ENCODE measurements at places on chromosomes 3 and 15. TPM values are rescaled to one million over a fixed set of nuclear protein-coding genes. Genes with fewer than 3 reads are reported as not detected.

GCNT3 gene
- total RNA-seq = not detected

SAMD7 gene
- not detected for total RNA-seq

DLL4 gene
- total RNA-seq = 0.11 TPM

MB21D2 gene
- total RNA-seq = 0.78 TPM

IL17RB gene
- 0.22 TPM for total RNA-seq

APOD gene
- total RNA-seq = not detected

ARPIN gene
- not detected for total RNA-seq

CPLX3 gene
- 0.16 TPM for total RNA-seq

CCDC54 gene
- total RNA-seq = not detected

EBLN2 gene
- 16.0 TPM for total RNA-seq

ATP13A5 gene
- not detected for total RNA-seq

ALDH1L1 gene
- not detected for total RNA-seq

TTLL13 gene
- 1.8 TPM for total RNA-seq

ERICH6 gene
- total RNA-seq = not detected

SERINC4 gene
- not detected for total RNA-seq

ACVR2B gene
- total RNA-seq = 3.6 TPM

CDCP1 gene
- 1.7 TPM for total RNA-seq

CHRNB4 gene
- not detected for total RNA-seq

PARP15 gene
- 41.8 TPM for total RNA-seq

Measured in CD4-positive, alpha-beta T cell (primary cell).